ENCODE measurements at places on chromosomes 2 and 18. TPM values are rescaled to one million over a fixed set of nuclear protein-coding genes. Genes with fewer than 3 reads are reported as not detected.

- DNase-seq, result no peak
These were observed 246.9 kb upstream of the SLC39A10 start for GRCh38 chr2:195410074-195410671.

DNA sequence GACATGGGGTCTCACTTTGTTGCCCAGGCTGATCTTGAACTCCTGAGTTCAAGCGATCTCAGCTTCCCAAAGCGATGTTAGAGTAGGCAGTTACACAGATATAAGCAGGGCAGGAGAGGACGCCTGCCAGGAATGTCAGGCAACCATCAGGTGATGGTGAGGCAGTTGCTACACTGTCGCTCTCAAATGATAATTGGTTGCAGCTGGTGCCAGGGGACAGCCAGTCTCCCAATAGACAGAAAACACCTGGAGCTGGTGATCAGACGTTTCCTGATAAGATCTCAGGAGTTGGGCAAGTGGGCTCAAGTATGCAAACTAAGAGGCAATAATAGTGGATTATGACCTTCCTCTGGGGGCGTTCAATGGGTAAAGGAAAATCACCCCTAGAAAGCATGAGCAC lies 163.1 kb upstream of the RGPD4 start:
- no peak for DNase-seq

GRCh38 chr2:140508756-140509155 lies 1622.1 kb downstream of the LRP1B start:
- no peak for DNase-seq

- no peak for DNase-seq
These were observed 14.7 kb downstream of the CAPN10 start for GRCh38 chr2:240601061-240601830.

GRCh38 chr2:168495524-168495923 lies 39.5 kb downstream of the CERS6 start:
- DNase-seq, result no peak

DNA sequence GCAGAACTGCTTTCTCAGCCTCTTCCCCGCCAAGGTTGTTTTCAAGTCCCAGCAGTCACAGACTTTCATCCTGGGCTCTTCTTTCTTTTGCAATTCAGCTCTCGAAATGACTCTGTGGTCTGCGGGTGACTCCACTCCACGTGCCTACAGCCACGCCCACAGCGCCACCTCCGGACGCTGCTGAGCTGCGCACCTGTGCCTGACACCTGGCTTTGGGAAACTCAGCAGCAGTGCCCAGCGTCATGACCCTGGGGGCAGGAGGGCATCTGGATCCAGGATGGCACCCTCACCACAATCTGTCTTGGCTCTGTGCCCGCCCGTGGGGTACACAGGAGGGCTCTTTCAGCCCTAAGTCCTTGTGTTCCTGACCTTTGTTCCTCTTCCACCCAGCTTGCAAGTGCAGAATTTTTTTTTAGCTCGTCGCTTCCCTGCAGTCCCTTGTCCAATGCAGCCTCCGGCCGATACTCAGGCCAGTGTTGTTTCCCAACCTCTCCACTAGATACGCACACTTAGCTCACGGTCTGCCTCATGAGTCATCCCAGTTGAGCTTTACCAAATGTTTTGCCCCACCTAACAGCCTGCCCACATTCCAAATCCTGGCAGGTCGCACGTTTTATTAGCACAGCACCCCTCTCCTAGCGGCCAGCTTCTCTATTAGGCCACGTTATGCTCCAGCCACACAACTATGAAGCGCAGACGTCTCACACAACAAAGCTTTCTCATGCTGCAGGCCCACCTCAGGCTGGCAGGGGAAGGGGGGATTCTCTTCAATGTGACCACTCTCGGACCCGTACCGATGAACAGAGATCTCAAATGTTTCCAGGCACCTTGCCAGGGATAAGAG lies 6.5 kb upstream of the CAPN10 start:
- no peak for DNase-seq

GRCh38 chr2:159228081-159228581 lies 58.4 kb downstream of the WDSUB1 start:
- DNase-seq, result no peak

- no peak for DNase-seq
These were observed 8.2 kb downstream of the FAM110C start for GRCh38 chr2:38155-38554.

DNA sequence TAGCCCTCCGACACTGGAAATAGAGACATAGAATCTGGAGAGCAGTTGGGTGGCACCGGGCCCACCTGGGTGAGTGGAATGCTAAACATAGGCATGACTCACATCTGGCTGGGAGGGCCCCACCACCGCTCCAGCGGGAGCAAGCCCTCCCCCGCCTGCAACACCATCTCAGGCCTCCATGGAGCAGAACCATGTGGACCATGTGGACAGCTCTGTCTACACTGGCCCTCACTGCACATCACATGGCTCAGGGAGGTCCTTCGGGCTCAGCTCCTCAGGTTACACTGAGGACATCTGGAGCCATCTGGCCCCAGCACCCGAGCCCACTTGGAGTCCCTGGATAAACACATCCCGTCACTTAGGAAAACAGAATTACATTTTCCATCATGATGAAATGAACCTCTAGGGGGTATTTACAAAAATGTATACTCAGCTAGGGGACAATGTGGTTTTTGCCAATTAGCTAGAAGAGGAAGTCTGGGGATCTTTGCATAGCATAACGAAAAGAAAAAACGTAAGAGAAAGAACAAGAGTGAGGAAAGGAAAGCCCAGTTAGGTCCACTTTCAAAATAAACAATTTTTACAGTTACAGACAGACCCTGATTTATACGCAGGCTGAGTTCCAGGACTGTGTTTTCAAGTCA lies 30.7 kb upstream of the MLPH start:
- peak; percentile 79 for DNase-seq

DNA sequence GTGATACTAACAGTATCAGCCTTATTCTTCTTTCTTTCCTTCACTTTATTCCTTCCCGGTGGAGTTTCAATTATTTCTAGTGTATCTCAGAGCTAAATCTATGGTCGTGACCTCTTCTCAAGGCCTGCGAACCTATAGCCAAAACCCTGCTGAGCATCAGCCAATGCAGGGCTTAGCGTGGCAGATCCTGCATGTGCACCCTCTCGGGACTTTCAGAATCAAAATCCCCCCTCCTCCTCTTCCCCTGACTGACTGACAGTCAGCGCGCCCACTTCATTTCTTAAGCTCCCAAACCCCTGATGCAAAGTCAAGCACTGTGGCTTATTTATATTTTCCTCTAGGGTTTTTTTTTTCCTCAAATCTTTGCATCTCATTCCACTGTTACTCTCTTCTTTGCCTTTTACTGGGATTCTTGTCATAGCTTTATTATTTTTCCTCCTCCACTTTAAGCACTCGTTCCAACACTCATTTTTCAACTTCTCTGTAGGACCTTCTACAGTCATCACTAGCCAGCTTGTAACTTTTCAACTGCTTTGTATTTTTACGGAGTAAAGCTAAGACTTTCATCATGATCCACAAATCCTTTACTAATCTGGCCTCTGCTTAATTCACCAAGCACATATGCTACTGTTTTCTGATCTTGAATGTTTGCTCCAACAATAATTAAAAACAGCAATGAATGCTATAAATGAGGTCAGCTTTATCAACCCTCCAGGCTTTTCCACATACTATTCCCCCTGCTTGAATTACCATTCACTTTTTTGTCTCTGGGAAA lies 896.5 kb upstream of the PIK3C3 start:
- DNase-seq, result no peak

GRCh38 chr2:187009483-187010239 lies 160.7 kb upstream of the ZSWIM2 start:
- no peak for DNase-seq

DNA sequence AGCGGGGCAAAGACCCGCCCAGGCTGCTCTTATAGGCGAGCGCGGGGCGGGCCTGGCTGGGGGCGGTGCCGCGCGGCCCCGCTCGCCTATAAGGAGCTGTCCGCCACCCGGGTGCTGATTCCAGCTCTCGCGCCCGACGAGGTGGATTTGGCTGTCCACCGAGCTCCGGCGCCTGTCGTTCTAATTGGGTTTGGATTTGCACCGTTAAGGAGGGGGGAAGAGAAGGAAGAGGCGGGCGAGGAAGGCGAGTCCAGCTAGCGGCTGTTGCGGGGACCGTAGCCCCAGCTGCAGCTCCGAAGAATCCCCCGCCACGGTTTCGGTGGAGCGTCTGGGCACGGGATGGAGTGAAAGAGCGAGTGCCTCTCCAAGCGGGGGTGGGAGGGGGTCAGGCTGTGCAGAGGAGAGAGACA lies at the start of gene CNTNAP5:
TSS of gene CNTNAP5 (plus strand) at position 117 of the 410 bp plus-strand sequence. CDS start 364 bp downstream, outside the sequence.
- DNase-seq, result peak; percentile 48

GRCh38 chr18:8413751-8414150 lies 195.5 kb upstream of the RAB12 start:
- no peak for DNase-seq

GRCh38 chr2:117980783-117981676 lies 32.8 kb downstream of the CCDC93 start:
- no peak for DNase-seq

DNA sequence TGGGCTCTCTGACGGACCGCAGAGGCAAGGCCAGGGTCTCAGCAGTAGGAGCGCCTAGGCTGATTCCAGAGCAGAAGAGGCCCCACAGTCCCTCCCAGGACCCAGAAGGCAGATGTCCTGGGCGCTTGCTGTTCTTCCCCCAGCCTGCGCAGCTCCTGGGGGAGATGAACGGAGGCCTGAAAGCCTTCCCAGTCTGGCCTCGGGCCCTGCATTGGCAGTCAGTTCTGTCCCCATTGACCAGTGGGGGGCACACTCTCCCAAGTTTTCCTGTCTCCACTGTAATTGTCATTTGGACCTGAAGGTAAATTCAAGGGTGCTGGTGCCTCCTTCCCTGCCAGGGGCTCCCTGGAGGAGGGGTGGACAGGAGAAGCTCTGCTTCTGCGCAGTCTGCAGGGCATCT lies 345.7 kb downstream of the CYP26B1 start:
- peak; percentile 69 for DNase-seq

DNA sequence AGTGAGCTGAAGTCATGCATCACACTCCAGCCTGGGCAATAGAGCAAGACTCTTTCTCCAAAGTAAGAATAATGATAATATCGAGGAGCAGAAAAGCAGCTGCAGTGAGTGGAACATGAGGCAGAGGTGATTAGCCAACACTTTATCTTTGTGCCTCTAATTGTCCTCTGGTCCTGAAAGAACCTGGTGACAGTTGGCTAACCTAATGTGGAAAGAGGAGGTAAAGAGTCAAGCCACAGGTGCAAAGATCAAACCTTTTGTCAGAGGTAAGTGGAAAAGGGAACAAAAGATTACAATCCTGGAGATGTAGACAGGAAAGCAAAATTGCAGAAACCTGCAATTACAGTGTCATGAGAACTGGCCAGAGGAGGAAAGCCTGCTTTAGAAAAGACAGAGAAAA lies 53.5 kb upstream of the LCLAT1 start:
- no peak for DNase-seq

- DNase-seq, result no peak
These were observed 160.9 kb downstream of the FBXO15 start for GRCh38 chr18:73986711-73987110.

DNA sequence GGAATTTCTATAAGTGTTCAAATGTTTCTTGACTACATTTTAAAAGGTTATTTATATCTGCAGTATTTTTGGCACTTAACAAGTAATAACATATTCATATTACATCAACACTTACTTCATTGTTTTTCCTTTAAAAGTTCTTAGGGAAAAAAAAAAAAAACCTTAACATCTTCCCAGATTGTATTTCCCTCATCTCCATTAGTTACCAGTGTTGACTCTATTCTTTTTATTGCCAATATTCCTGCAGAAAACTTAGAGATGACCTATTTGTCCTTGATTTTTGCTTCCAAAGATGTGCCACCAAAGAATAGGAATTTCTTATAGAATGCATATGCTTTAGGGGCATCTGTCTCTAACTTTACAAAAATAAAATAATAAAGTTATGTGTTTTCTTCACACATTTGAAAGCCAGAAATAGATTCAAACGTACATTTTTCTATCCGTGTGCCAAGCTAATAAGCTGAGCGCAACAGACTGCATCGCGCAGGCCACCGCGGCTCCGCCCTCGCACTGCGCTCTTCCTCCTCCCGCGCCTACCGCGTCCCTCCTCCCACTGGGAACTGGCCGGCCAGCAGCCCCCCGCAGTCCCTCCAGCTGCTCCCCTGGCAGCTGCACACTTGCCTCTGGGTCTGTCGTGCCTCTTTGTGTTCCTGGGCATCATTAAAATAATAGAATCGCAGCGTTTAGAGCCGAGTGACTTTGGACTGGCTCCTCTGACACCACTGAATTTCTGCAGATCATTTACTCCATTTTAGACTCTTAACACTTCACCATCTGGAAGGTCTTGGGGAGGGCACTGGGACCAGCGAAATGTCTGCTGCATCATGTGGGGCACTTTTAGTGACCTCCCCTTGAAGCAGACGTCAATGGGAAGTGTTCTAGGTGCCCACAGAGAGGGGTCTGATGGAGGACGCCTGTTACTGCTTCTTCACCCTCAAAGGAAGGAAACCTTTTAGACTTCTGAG lies 21.2 kb upstream of the NAB1 start:
- DNase-seq, result peak; percentile 58

GRCh38 chr2:25293145-25293544 lies 48.6 kb downstream of the DNMT3A start:
- DNase-seq, result no peak

DNA sequence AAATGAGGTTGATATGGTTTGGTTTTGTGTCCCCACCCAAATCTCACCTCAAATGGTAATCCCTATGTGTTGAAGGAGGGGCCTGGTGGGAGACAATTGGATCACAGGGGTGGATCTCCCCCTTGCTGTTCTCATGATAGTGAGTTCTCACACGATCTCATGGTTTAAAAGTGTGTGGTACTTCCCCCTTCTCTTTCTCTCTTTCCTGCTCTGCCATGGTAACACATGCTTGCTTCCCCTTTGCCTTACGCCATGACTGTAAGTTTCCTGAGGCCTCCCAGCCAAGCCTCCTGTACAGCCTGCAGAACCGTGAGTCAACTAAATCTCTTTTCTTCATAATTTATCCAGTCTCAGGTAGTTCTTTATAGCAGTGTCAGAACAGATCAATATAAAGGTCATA lies 24.7 kb upstream of the FAM124B start:
- no peak for DNase-seq

- no peak for DNase-seq
These were observed 60.6 kb downstream of the IKZF2 start for GRCh38 chr2:213090772-213091171.

GRCh38 chr2:170313347-170313991 lies 135.5 kb downstream of the MYO3B start:
- DNase-seq, result no peak

GRCh38 chr2:218074031-218074430 lies 5.0 kb downstream of the RUFY4 start:
- DNase-seq, result no peak

- no peak for DNase-seq
These were observed 89.6 kb upstream of the CCDC141 start for GRCh38 chr2:179139506-179139905.

MRPL53 gene
- total RNA-seq, result 176 TPM

ZSWIM2 gene
- total RNA-seq, result not detected

TMEM178A gene
- total RNA-seq, result 3.6 TPM

PKP4 gene
- total RNA-seq, result 47.6 TPM

ZNF519 gene
- 3.8 TPM for total RNA-seq

CFAP210 gene
- not detected for total RNA-seq

FAM237A gene
- not detected for total RNA-seq

GPR39 gene
- total RNA-seq, result not detected

PAX8 gene
- total RNA-seq, result 0.44 TPM
